ENCODE measurements at places on chromosomes 7 and 10.

DNA sequence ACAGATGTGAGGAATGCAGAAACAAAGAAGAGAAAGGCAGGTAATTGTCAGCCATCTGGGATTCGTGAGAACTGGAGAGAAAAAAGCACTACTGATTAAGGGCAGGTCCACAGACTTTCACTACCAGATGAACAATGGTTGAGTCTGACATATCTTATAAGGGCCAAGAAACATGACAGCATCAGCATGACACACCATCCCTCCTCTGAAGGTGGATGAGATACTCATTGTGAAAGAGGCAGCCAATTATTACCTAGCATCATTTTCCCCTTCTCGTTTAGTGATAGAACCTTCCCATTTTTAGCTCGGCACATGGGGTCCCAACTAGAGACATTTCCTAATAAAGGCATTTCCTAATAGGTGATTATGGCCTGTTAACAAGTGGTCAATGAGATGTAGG is 19.2 kb upstream of the MET start:
- DNase-seq, result no peak

DNA sequence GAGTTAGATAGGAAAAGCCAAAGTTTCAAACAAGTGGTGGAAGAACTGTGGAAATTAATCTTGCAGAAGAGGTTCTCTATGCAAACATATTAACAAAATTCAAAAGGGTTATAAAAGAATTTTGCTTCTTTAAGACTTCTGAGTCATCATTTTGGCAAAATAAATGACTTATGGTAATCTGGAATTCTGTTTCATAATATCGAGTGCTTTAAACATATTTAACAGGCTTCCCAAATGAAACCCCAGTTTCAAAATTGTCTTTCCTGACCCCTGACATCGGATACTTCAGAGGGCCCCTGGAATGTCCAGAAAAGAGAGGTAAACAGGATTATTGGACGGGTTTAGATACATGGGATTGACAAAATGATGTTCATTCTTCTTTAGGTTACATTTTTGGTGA is 444.6 kb downstream of the HTR7 start:
- DNase-seq, result no peak

DNA sequence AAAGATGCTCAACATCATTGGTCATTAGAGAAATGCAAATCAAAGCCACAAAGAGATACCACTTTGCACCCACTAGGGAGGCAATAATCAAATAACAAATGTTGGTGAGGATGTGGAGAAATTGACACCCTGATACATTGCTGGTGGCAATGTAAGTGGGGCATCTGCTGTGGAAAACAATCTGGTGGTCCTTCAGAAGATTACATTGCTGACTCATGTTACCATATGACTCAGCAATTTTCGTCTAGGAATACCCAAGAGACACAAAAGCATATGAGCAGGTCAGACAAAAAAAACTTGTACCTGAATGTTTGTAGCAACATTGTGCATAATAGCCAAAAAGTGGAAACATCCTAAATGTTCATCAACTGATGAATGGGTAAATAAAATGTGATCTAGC is 4.9 kb upstream of the CLDN3 start:
- no peak for DNase-seq

GRCh38 chr7:153532326-153532725 is 519.9 kb upstream of the DPP6 start:
- DNase-seq, result no peak

DNA sequence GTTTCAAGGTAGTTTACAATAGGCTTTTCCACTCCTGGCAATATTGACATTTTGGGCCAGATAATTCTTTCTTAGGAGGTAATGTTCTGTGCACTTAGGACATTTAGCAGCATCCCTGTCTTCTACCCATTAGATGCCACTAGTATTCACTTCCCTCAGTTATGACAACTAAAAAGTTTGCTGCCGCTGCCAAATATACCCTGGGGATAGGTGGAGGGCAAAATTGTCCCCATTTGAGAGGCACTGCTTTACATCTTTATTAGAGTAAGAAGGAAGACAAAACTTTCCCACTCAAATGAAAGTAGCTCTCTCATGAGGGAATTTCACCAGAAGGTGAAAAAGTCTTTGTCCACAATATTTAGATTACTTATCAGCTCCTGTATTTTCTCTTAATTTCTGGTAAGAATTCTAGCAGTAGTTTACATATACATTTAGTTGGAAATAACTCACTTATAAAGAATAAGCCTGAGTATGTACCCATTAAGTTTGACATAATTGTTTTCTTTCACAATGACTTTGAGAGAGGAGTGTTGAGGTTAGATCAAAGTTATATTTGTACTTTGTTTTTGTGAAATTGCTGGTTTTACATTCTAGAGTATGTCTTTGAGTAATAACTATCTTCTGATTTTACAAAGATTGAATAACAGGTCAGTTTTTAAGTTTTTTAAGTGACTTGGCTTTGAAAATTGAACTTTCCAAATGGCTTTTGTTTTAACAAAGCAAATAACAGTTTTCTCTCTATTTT is 46.0 kb downstream of the HELLS start:
- DNase-seq, result no peak

- no peak for DNase-seq
Observed at GRCh38 chr10:122344741-122345258, 29.7 kb upstream of the PLEKHA1 start.

GRCh38 chr10:47244560-47245500 is 55.2 kb upstream of the GDF10 start:
- no peak for DNase-seq

DNA sequence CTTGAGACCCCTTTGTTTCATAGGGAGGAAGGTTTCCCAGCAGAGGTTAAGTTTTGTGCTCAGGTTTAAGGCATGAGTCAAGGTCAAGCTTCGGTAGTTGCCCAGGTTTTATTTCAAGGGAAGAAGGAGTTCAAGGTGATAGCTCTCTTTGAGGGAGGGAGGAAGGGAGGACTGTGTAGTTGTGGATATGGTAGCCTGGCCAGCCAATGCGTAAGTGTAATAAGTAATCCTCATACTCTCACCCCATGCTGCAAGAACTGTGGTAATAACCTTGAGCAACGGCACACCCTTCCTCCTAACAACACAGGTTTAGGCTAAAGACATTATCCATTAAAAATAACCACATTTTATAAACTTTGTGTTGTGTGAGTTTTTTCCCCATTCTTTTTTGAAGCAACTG is 478.9 kb downstream of the KCNMA1 start:
- no peak for DNase-seq

Data from stimulated activated CD8-positive, alpha-beta memory T cell treated with anti-CD3 and anti-CD28 coated beads, Interleukin-7, amount 100 ng/mL, for 4 hours (primary cell).